ENCODE measurements at places on chromosomes 1 and 21.

GRCh38 chr1:32197074-32197473 is 3.3 kb upstream of the CCDC28B start:
- H3K27ac ChIP-seq = no peak overlapping the region
- no peak overlapping the region for H3K4me3 ChIP-seq
- no peaks in the 10 kb centered on the region for H3K27me3 ChIP-seq

DNA sequence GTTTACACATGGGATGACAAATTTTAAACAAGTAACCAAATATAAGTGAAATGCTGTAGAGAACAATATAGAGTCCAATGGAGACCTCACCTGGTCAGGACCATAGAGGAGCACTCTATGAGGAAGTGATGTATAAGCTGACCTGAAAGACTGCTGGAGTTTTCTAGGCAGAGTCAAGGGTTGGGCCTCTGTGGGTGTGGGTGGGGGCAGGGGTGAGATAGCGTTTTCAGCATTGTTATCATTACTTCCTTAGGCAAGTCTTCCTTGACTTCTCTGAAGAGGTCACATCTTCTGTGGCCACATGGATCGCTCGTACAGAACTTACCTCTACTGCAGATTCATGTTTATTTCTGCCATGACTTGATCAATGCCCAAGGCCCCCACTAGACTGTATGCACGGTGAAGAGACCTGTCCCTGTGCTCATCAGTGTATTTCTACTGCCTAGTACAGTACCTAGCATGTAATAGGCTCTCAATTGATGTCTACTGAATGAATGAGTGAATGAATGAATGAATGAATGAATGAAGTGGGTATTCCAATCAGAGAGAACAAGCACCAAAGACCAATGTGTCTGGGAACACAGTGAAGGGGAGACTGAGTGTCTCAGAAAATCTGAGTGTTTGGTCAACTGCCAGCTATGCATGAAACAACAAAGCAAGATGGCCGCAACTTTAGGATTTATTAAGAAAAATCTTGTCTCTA is 116.5 kb downstream of the RNF220 start:
- no peak overlapping the region for H3K4me3 ChIP-seq
- no peak overlapping the region for H3K27ac ChIP-seq
- H3K27me3 ChIP-seq = no peaks in the 10 kb centered on the region

- no peaks in the 10 kb centered on the region for H3K27me3 ChIP-seq
- no peaks in the 10 kb centered on the region for H3K4me1 ChIP-seq
- H3K36me3 ChIP-seq = no peaks in the 10 kb centered on the region
- H3K27ac ChIP-seq = no peak overlapping the region
Observed at GRCh38 chr1:5750186-5751162, 241.8 kb downstream of the NPHP4 start.

DNA sequence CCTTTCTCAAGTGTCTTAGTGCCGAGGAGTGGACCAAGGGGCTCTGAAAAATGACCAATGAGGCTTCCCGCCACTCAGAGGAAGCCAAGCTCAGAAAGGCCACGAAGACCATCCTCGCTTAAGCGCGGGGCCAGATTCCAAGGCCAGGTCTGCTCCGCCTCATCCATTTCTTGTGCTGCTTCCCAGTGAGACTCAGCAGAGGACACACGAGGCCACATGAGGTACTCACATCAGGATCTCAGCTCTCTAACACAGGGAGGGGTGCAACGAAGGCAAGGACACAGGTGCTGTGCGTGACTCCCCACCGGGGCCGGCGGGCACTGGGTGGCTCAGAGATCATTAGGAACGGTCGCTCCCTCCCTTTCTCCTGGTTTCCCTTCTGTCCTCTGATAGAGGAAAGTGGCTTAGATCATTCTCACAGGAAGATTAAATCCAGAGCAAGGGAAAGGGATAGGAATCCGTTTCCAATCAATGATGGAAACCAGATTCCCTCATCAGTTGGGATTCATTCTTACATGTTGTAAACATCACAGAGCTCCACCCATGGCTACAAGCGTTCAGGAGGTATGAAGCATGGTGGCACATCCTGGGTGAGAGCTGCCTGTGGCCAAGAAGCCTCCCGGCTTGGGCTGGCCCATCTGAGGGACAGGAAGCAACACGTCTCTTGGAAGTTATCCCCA is 46.7 kb downstream of the CAPZB start:
- no peak overlapping the region for H3K4me3 ChIP-seq
- H3K27me3 ChIP-seq = no peaks in the 10 kb centered on the region
- peaks cover 24% of the 10 kb centered on the region for H3K36me3 ChIP-seq
- H3K4me1 ChIP-seq = peaks cover 63% of the 10 kb centered on the region

DNA sequence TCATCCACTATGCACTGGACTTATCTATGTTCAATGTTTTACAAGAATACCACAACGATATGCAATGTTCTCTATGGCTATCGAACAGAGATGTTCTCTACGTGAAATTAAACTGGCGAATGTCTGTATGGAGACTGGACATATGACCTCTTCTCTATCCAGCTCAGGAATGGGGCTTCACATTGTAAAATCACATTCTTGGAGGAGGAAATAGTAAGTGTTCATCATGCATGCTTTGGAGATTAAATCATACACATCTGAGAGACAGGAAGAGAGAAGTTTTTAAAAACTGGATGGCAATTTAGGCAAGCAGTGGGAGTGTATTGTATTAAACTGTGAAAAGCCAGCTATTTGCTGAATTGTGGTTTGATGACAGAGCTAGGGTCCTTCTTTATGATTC is 47.9 kb upstream of the RGL1 start:
- H3K4me3 ChIP-seq = no peak overlapping the region
- peak overlapping the region; percentile 24 for H3K27ac ChIP-seq
- H3K4me1 ChIP-seq = peaks cover 15% of the 10 kb centered on the region
- H3K36me3 ChIP-seq = no peaks in the 10 kb centered on the region
- DNase-seq = no peak
- no peaks in the 10 kb centered on the region for H3K27me3 ChIP-seq

- no peak overlapping the region for H3K27ac ChIP-seq
- DNase-seq = no peak
- H3K4me1 ChIP-seq = no peaks in the 10 kb centered on the region
- H3K27me3 ChIP-seq = no peaks in the 10 kb centered on the region
- H3K4me3 ChIP-seq = no peak overlapping the region
Observed at GRCh38 chr1:35371506-35371905, 103.0 kb downstream of the ZMYM4 start.

DNA sequence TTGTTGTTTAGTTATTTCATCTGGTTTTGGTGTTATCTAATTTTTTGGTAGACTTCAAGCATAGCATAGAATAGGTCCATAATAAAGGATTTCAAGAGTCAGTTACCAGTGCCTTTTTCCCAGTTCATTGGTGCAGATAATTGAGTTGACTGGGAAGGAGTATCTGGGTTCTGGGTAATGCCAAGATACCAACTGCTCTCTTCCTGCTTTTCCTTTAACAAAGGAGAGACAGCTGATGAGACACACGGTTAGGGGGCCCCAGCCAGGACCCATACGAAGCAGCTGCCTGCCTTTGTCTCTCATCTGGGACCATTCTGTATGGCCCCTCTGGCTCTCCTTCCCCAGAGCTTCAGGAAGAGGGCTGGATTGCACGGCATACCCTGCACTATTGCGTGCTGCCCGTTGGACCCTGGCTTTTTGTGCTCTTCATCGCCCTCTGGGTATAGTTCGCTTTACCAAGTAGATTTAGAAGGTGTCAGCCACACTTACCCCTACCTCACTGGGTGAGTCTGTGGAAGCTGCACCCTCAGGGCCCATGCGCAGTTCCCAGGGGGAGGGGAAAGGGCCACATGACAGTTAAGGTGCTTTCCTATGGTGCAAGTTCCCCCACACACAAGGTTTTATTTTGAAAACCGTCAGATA is 7.0 kb downstream of the NAV1 start:
- no peak overlapping the region for H3K27ac ChIP-seq
- H3K27me3 ChIP-seq = no peaks in the 10 kb centered on the region
- H3K36me3 ChIP-seq = no peaks in the 10 kb centered on the region

GRCh38 chr1:203073469-203073868 is 12.3 kb downstream of the MYOG start:
- no peaks in the 10 kb centered on the region for H3K36me3 ChIP-seq
- H3K27ac ChIP-seq = no peak overlapping the region
- H3K27me3 ChIP-seq = no peaks in the 10 kb centered on the region
- H3K4me3 ChIP-seq = no peak overlapping the region
- no peaks in the 10 kb centered on the region for H3K4me1 ChIP-seq

DNA sequence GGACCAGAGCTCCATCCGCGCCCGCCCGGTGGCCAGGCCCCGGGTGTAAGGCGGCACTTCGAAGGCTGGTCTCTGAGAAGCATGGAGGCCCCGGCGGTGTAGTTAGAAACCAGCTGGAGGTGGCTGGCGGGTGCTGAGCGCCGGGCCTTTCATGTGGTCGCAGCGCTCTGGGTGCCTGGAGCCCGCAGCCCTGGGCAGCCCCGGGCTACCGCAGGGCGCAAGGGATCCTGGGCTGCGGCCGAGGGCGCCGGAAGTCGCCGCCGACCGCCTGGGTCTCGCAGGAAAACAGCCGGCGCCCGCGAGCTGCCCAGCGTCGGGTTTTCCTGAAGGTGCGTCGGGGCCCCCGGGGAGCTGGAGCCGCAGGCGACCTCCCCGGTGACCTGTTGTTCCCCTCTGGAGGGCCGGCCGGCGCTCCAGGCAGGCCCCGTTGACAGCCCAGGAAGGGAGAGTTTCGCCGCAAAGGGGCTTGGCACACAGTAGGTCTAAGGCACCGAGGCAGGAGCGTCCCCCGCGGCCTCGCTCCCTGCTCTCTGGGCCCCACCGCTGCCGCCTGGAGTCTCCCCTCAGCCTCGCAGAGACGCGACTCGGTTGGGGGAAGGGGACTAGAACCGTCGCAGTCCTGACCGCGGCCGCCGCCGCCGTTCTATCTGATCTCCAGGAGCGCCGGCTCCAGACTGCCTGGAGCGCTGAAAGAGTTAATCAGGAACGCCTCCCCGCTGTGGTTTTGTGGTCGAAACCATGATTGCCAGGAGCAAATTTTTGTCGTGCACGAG is 2.7 kb downstream of the GRHL3 start:
- no peaks in the 10 kb centered on the region for H3K36me3 ChIP-seq
- H3K27ac ChIP-seq = peak overlapping the region; percentile 89
- peak overlapping the region; percentile 36 for H3K4me3 ChIP-seq
- H3K4me1 ChIP-seq = peaks cover 55% of the 10 kb centered on the region
- DNase-seq = peak; percentile 90

- H3K36me3 ChIP-seq = 0 out of 2 replicates have a peak, but pooled peaks cover 3% of the 10 kb centered on the region
- H3K27me3 ChIP-seq = no peaks in the 10 kb centered on the region
- no peak for DNase-seq
- H3K4me3 ChIP-seq = no peak overlapping the region
- peak overlapping the region; percentile 16 for H3K27ac ChIP-seq
Observed at GRCh38 chr1:116514708-116515525, 55.9 kb downstream of the CD58 start.

DNA sequence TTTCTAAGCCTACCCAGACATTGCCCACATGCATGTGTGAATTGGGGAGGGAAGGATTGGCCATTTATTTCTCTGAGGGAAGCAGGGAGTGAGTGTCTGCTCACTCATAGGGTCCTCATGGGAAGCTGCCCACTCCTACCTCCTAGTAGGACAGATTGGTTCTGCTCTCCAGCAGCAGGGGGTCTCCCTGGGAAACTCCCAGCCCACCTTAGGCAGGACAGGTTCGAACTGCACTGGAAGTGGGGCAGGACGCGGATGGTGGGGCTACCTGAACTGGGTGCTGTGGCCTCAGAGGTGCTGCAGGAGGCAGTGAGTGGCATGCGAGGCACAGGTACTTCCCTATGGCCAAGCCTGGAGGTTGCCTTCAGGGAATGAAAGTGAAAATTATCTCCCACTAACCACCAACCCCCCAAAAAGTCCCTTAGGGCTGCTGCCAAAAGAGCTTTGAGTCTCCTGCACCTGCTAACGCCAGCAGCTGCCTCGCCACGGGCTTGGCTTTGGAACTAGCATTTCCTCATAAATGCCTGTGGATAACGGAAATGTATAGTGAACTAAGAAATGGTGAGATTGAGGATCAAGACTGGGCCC is 157.0 kb upstream of the COA6 start:
- no peaks in the 10 kb centered on the region for H3K27me3 ChIP-seq
- DNase-seq = no peak
- H3K4me1 ChIP-seq = peaks cover 8% of the 10 kb centered on the region
- H3K27ac ChIP-seq = no peak overlapping the region
- H3K4me3 ChIP-seq = no peak overlapping the region

GRCh38 chr1:167293057-167293456 is 72.4 kb downstream of the POU2F1 start:
- no peak overlapping the region for H3K27ac ChIP-seq
- H3K4me3 ChIP-seq = no peak overlapping the region

DNA sequence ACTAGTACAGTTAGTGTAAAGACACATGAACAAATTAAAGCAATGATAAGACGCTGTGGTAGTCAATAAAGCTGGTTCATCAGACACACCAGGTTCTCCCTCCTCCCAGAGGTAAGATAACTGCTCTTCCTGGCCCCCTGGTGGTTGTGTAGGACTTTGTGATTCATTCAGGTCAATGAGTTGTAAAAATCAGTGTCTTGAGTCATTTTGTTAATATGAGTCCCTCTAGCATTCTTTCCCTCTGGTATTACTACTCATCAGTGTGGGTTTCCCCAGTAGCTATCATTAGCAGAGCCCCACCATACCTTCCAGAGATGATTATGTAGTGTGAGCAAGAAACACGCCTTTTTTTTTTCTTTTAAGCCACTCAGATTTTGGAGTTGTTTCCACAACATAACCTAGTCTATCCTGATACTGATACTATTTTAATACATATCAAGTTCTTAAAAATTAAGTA is 3.6 kb upstream of the SETDB1 start:
- no peak overlapping the region for H3K4me3 ChIP-seq
- peak overlapping the region; percentile 15 for H3K27ac ChIP-seq
- H3K4me1 ChIP-seq = peaks cover 4% of the 10 kb centered on the region
- DNase-seq = no peak
- peaks cover 4% of the 10 kb centered on the region for H3K36me3 ChIP-seq

Measured in RWPE2 (cell line).